Activated T-cell treated with anti-CD3 and anti-CD28 coated beads, Interleukin-2, amount 50 U/mL, for 48 hours (primary cell): ENCODE measurements at places on chromosomes 7 and 10.

- peak; percentile 62 for DNase-seq
Observed at GRCh38 chr7:131040467-131040932, 287.2 kb upstream of the MKLN1 start.

DNA sequence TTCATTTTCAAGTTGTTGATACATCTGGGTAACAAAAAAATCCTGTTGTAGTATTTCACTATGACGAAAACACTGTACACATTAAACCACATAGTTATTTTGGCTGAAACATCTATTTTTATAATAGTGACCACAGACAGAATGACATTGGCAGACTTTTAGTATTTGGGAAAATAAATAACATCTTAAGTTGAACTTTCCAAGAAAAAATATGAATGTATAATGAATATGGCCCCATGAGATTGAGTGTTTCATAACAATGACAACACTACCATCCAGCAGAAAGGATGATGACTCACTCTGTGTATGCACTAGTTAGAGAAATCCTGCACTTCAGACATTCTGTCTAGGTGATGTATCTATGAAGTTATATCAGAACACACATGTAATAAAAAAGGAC lies 118.1 kb downstream of the SEMA3D start:
- no peak for DNase-seq

- no peak for DNase-seq
Observed at GRCh38 chr7:141113131-141113530, 39.3 kb downstream of the TMEM178B start.

GRCh38 chr10:73019100-73019499 lies 64.5 kb upstream of the PLA2G12B start:
- no peak for DNase-seq

DNA sequence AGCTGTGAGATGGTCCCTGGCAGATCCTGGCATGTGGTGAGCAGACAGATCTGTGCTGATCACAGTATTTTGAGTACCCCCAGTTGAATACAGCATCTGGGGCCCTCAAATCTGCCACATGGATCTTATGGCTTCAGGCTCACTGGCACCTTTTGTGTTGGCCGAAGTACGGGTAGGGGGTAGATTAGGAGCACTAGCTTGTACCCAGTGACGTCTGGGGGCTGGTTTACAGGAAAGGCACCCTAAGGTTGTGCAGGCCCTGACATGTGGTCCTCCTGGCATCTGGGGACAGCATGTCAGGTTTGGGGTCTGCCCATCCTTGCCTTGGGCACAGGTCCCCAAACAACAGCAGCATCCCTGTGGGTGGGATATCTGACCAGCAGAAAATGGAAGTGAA lies 53.2 kb downstream of the SYPL1 start:
- no peak for DNase-seq

GRCh38 chr7:5692845-5693278 lies 88.6 kb downstream of the RNF216 start:
- DNase-seq, result no peak

- no peak for DNase-seq
Observed at GRCh38 chr7:88003581-88003980, 69.5 kb downstream of the ADAM22 start.

GRCh38 chr10:95201736-95202135 lies 7.7 kb downstream of the ACSM6 start:
- DNase-seq, result no peak

GRCh38 chr10:82208726-82209125 lies 333.7 kb downstream of the NRG3 start:
- no peak for DNase-seq

DNA sequence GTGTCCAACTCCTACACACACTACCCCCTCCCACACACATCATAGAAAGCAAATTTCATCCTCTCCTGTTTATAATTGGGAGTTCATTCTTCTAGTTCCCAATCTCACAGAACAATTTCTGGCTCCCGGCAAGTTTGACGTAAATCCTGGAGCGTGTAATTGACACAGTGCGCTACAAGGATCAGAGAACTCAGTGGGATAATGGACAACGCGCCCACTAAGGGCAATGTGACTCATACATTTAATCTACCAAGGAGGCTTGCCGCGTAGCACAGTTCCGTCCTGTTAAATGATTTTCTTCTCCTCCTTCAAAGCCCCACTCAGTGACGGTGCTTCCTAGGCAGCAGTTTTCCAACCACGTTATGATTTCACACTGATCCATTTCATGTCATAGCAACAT lies 277.6 kb downstream of the SFMBT2 start:
- no peak for DNase-seq

- no peak for DNase-seq
Observed at GRCh38 chr7:45657136-45657889, 83.1 kb downstream of the ADCY1 start.

DNA sequence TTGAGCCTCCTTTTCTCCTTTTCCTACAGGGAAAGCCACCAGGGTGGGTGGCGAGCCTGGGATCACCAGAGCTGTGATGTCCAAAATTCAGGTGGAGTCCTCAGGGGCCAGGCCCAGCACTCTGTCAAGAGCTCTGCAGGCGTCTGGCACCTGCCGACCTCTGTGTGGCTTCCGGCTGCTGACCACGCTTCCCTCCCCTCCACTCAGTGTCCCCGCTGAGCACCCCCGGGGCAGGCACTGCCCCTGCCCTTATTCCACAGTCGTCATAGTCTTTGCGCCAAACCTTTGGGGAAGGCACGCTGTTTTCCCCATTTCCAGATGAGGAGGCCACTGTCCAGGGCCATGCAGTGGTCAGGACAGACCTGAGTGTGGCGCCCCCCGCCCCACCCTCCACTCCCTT lies 7.5 kb downstream of the MTG1 start:
- peak; percentile 9 for DNase-seq

DNA sequence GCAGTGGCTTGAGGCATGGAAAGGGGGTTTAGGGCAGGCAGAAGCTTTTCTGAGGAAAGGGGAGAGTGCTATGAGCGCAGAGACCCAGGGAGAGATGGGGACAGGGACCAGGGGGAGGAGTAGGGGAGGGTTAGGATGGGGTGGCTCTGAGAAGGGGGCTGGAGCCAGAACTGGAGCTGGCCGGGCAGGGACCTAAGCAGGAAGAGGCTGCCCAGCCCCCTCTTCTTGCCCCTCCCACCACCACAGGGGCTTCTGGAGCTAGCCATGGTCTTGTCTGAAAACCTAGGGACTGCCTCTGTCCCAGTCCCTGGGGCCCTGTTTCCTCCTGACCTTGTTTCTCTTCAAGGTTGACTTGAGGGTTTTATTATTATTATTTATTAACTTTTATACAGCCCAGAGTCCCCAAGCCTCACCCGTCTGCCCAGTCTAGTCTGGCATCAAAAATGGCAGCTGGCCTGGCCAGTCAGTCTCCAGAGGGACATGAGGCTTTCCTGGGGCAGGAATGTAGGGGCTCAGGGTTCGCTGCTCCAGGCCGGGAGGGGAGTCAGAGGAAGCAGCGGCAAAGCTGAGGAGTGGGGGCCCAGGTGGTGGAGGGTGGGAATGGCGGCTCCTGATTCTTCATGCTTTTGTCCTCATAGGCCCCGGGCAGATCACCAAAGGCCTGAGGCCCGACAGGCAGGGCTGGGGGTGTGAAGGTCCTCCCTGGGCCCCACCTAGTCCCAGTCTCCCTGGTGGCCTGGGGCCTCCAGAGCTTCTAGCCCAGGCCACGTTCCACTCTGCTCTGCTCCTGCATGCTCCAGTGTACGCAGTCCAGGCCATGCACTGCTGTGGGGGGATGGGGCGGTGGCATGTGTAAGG lies 5.7 kb downstream of the TRIM8 start:
- DNase-seq, result no peak

DNA sequence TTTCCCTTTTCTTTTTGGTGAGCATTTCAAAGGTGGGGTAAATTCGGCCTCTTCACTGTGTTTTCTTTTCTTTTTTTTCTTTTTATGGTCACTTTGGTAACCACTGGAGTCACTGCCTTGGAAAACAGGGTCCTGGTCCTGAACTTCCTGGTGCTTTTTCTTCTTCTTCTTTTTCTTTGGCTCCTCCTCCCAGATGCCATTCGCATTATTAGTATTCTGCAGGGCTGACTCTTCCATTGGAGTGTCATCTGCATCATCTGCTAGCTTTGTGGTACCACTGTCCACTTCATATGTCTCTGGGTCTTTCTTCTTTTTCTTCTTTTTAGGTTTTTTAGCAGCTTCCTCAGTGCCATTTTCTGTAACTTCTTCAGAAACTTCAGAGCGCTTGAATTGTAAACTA lies 10.5 kb downstream of the POLR1F start:
- no peak for DNase-seq

GRCh38 chr7:64811767-64812166 lies 17.5 kb downstream of the ZNF138 start:
- DNase-seq, result no peak
